ENCODE measurements at places on chromosomes 2 and 18.

- DNase-seq = no peak
Measured at GRCh38 chr2:22500555-22500935, 884.4 kb upstream of the KLHL29 start.

DNA sequence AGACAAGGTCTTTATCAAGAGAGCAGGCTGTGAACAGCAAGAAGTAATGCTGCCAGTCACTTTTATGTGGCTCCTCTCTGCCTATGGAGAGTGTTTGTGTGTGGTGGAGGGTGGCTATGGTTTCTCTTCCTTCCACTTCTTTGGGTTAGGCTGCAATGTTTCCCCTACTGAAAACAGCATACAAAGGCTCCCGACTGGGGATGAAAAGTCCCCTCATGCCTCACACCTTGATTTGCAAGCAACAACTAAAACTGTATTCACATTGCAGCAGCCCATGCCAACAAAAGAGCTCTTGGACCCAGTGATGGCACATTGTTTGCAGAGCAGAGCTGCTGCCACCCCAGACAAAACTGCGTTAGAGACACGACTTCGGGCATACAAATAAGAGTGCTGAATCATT lies 301.6 kb downstream of the SLC8A1 start:
- no peak for DNase-seq

DNA sequence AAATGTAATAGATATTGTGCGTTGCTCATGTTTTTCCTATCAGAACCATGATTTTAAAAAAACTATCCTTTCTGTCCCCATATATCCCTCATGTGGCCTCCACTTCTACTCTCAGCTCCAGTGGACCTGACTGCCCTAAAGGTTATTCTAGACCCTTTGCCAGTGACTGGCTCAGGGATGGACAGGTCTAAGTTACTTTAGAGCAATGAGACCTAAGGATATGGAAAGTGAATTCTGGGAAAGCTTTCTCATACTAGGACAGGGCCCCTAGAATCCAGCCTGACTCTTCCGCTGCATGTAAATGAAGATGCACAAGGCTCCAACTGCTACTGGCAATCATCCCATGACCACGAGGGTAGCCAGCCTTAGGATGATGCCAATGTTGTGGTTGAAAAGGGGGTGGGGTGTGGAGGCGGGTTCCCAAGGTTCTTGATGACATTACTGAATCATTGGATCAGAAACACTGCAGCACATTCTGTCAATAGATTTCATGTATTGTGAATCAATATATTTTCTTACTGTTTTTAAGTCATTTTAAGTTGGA lies 21.3 kb downstream of the C2orf69 start:
- no peak for DNase-seq

DNA sequence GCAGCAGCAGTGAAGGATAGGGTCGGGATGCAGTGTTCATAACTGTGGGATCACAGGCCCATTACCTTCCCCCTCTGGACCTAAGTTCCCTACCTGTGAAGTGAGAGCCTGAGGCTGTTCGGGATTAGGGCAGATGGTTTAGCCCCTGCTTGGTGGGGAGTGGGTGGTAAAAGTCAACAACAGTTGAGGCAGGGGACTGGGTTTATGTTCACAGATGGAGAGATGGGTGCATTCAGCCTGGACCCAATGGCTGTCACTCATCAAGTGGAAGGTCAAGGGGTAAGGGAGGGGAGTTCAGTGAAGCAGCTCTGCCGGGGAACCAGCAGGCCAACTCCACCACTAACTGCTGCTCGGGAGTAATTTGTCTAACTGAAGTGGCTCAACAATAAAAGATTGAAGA lies 180.4 kb downstream of the FAM210A start:
- DNase-seq = no peak

- DNase-seq = no peak
Measured at GRCh38 chr2:126307740-126308139, 348.2 kb upstream of the GYPC start.

DNA sequence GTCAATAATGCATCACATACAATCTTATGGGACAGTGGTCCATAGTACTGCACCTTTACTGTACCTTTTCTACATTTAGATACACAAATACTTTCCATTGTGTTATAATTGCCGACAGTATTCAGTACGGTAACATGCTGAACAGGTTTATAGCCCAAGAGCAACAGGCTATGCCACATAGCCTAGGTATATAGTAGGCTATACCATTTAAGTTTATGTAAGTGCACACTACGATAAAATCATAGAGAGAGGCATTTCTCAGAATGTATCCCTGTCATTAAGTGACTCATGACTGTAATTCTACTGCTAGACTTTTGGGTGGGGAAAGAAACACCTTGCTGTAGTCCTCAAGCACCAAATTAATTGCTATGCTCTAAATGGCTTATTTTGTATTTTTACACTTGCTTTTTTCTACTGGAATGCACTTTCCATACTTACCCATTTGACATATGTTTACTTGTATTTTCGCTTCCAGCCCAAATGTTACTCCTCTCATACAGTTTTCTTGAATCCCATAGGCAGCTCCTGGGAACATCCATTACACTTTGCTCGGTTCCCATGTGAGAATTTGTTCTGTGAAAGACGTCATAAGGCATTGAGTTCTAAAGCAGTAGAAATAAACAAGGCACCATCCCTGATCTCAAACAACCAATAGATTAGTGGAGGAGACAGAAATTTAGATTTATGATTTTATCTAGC lies 714.0 kb upstream of the ID2 start:
- no peak for DNase-seq

- no peak for DNase-seq
Measured at GRCh38 chr2:171346723-171347557, 86.8 kb downstream of the METTL8 start.

DNA sequence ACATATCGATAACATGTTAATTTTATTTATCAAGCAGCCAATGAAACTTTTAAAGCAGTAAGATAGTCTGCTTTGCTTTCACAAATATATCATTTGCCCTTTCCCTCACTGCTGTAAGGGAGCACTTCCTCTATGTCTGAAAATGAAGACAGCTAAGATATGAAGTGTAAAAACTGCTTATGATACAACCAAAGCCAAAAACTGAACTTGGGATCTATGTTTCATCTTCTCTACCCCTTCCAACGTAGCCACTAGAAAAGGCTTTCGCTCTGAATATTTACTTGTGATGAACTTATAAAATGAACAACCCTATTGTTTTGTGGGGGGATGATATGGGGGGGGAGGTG lies 140.3 kb downstream of the TCF4 start:
- DNase-seq = no peak

DNA sequence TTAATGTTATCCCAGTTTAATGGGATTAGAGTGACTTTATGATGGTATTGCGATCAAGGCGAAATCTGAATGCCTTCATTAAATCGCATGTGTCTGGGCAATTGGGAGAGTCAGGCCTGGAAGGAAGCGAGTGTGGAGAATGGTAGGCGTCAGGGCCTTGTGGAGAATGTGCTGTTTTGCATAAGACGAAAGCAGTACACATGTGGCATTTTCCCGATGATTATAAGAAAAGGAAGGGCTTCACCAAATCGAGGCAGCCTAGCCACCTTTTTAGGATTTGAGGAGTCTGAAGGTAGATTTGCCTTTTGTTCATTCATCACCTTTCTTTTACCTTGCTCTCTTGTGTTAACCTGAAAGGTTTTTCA lies 1.0 kb downstream of the ZNF532 start:
- DNase-seq = no peak

Data from stimulated activated CD8-positive, alpha-beta memory T cell treated with anti-CD3 and anti-CD28 coated beads, Interleukin-7, amount 100 ng/mL, for 1 hour (primary cell).